ENCODE measurements at places on chromosomes 3 and 15. TPM values are rescaled to one million over a fixed set of nuclear protein-coding genes. Genes with fewer than 3 reads are reported as not detected.
A peak's percentile ranks its signal among the peaks of the same experiment; 100 is the strongest.

GRCh38 chr15:58475573-58476524, 44.1 kb downstream of the LIPC start:
- H3K4me3 ChIP-seq: no peak overlapping the region
- peak; percentile 37 for DNase-seq
- H3K36me3 ChIP-seq: no peaks in the 10 kb centered on the region
- peak overlapping the region; percentile 23 for H3K27ac ChIP-seq
- H3K27me3 ChIP-seq: no peaks in the 10 kb centered on the region
- peaks cover 6% of the 10 kb centered on the region for H3K4me1 ChIP-seq

DNA sequence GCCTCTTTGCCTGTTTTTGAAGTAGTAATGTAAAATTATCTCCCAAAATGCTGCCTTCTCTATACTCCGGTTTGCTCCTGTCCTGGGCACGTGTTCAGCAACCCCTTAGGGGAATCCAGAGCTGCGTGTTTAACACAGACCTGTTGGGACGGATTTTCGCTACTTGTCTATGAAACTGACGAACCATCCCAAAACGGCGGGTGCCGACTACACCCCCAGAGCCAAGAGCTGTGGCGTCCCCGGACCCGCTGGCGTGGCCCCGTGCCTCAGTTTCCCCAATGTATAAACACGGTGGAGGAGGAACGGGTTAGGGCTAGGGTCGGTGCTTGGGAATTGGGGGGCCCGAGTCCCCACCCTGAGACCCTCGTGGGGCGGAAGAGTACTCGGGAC, 473 bp downstream of the FHIT start:
- H3K4me3 ChIP-seq: peak overlapping the region; percentile 61
- peak overlapping the region; percentile 88 for H3K27ac ChIP-seq
- peak; percentile 60 for DNase-seq
- H3K36me3 ChIP-seq: no peaks in the 10 kb centered on the region
- no peaks in the 10 kb centered on the region for H3K27me3 ChIP-seq

DNA sequence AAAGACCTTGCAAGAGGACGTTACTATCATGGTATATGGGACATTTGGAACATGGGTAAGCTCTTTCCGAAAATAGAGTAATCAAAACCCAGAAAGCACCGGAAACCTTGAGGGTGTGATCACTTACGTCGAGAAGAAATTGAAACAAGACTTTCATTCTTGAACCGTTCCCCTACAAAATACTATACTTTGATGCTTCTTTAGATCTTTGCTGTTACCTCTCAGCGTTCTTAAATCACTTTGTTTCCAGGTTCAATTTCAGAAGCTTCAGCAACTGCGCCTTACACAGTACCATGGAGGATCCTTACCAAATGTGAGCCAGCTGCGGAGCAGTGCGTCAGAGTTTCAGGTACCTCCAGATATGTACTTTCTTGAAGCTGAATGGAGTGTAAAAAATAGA, 10.1 kb downstream of the CRTC3 start:
- DNase-seq: no peak
- no peak overlapping the region for H3K4me3 ChIP-seq
- no peaks in the 10 kb centered on the region for H3K27me3 ChIP-seq
- H3K4me1 ChIP-seq: no peaks in the 10 kb centered on the region
- H3K27ac ChIP-seq: no peak overlapping the region
- peaks cover 1% of the 10 kb centered on the region for H3K36me3 ChIP-seq

DNA sequence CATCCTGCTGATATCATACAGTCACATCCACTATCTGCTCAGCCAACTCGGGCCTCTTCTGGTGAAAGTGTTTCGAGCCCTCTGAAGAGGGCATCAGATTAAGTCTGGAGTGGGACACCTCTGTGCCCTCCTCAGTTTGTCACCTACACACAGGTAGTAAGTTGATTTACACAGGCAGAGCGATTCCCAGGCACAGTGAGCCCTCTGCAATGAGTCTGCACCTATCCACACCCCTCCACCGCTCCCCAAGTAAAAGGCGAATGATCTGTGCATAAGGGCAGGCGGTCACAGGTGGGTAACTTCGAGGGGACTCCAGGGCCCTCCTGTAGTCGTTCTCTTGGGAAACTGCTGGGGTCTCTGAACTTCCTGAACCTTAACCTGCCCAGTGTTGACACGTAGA, 152.0 kb downstream of the ATP10A start:
- no peak for DNase-seq
- no peaks in the 10 kb centered on the region for H3K27me3 ChIP-seq
- H3K4me1 ChIP-seq: no peaks in the 10 kb centered on the region
- no peak overlapping the region for H3K4me3 ChIP-seq

DNA sequence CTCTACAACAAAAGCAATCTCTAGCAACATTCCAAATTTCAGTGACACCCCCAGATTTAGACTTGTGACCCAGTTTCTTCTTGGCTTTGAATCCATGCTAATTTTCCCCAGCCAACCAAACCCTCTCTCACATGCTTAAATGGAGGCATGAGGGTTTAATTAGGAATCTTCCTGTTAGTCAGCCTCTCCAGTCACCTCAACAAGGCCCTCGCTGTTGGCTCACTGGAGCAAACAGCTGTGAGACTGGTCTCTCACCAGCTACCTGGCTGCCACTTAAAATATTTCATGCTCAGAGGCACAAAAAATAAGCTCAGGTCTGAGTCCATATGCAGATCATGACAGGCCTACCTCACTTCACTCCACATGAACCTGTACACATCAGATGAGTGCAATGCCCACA, 630.4 kb upstream of the ADAMTS9 start:
- H3K4me1 ChIP-seq: peaks cover 4% of the 10 kb centered on the region
- H3K36me3 ChIP-seq: no peaks in the 10 kb centered on the region
- H3K27me3 ChIP-seq: no peaks in the 10 kb centered on the region
- H3K27ac ChIP-seq: no peak overlapping the region

DNA sequence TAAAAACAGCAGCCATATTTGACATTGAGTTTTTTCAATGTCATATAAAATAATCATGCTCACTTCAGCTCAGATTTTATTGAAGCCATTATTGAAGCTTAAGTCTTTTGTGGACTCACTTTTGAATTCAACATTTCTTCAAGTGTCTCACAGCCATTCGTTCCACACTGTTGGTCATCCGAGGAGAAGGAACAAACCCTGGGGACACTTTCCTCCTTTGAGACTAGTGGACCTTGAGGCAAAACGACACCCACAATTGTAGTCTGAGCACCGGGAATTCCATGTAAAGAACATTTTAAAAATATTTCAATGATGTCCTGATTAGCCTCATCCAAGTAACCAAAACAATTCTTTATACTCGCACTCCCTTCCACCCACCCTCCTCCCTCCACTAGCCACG, 174.7 kb downstream of the CD47 start:
- H3K36me3 ChIP-seq: no peaks in the 10 kb centered on the region
- H3K27me3 ChIP-seq: no peaks in the 10 kb centered on the region
- no peak overlapping the region for H3K4me3 ChIP-seq
- no peaks in the 10 kb centered on the region for H3K4me1 ChIP-seq

GRCh38 chr3:12442654-12443501, 41.4 kb upstream of the TSEN2 start:
- H3K27ac ChIP-seq: no peak overlapping the region
- H3K27me3 ChIP-seq: no peaks in the 10 kb centered on the region
- peak; percentile 44 for DNase-seq

DNA sequence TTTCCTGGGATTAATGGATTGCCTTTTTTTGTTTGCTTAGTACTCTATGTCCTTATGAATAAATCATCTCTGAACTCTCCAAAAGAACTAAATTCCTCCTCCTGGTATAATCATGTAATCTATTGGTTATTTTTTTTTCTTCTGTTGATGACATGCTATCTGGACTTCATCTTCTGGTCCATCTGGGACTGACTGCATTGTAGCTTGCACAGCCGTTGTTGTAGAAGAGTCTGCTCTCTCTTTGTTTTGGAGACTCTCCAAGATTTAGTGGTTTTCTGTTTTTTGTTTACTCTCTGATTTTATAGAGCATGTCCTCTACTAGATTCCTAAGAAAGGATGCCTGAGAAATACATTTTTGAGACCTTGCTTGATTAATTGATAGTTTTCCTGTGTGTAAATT, 19.1 kb downstream of the IREB2 start:
- DNase-seq: no peak
- H3K27me3 ChIP-seq: no peaks in the 10 kb centered on the region
- H3K36me3 ChIP-seq: no peaks in the 10 kb centered on the region
- H3K4me1 ChIP-seq: peaks cover 26% of the 10 kb centered on the region

GRCh38 chr15:52031556-52031955, 12.5 kb downstream of the MAPK6 start:
- H3K4me1 ChIP-seq: peaks cover 2% of the 10 kb centered on the region
- H3K4me3 ChIP-seq: no peak overlapping the region
- no peak for DNase-seq
- peaks cover 2% of the 10 kb centered on the region for H3K36me3 ChIP-seq
- H3K27me3 ChIP-seq: no peaks in the 10 kb centered on the region
- H3K27ac ChIP-seq: no peak overlapping the region

DNA sequence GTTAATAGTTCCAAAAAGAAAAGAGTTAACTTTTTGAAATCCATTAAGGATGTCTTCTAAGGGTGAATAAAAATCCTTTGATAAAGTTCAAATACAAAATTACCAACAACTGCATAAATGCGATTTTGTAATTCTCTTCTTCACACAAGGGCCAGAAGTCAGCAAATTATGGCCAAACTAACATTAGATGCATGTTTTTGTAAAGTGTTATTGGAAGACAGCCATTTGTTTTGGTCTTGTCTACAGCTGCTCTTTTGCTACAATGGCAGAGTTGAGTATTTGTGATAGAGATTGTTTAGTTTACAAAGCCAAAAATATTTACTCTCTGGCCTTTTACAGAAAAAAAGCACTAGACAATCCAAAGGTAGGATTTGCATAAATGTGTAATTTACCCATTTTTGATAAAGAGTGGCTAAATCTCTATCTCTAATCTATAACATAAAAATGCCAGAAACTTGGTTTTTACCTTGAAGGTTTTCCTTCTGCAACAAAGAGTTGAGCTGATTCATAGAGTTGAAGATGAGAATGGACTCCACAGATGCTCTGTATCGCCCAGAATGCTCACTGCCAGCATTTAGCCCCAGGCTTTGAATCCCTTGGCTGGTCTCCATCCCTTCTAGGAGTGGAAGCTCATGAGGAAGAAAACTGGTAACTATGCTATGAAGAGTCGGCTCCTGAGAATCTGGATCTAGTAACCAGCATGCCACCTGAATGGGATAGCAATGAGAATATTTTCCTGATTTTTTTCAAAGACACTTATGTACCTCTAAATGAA, 64.5 kb downstream of the POLQ start:
- no peak overlapping the region for H3K4me3 ChIP-seq
- H3K36me3 ChIP-seq: no peaks in the 10 kb centered on the region
- no peaks in the 10 kb centered on the region for H3K27me3 ChIP-seq

GRCh38 chr15:60392601-60392985, 5.2 kb downstream of the ANXA2 start:
- no peaks in the 10 kb centered on the region for H3K27me3 ChIP-seq
- peak; percentile 79 for DNase-seq
- peaks cover 70% of the 10 kb centered on the region for H3K4me1 ChIP-seq
- H3K27ac ChIP-seq: peak overlapping the region; percentile 88
- no peak overlapping the region for H3K4me3 ChIP-seq
- H3K36me3 ChIP-seq: peaks cover 7% of the 10 kb centered on the region

DNA sequence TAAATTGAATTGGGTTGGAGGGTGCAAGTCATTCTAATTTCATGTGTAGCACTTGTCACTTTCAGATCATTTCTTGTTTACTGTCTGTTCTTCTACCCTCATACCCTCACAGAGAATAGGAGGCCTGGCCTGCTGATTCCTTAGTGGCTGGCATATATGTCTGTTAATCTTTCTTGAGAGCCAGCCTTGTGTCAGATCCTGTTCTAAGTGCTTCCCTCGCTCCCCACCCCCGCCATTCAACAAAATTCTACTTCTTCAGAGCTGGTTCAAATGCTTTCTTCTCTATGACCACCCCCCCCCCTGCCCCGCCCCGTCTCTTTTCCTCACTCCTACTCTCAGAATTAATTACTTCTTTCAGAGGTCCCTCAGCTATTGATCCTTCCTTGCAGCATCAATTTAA, 1.5 kb upstream of the U2SURP start:
- no peak overlapping the region for H3K4me3 ChIP-seq
- no peak overlapping the region for H3K27ac ChIP-seq
- no peaks in the 10 kb centered on the region for H3K4me1 ChIP-seq
- peaks cover under 1% of the 10 kb centered on the region for H3K27me3 ChIP-seq

DNA sequence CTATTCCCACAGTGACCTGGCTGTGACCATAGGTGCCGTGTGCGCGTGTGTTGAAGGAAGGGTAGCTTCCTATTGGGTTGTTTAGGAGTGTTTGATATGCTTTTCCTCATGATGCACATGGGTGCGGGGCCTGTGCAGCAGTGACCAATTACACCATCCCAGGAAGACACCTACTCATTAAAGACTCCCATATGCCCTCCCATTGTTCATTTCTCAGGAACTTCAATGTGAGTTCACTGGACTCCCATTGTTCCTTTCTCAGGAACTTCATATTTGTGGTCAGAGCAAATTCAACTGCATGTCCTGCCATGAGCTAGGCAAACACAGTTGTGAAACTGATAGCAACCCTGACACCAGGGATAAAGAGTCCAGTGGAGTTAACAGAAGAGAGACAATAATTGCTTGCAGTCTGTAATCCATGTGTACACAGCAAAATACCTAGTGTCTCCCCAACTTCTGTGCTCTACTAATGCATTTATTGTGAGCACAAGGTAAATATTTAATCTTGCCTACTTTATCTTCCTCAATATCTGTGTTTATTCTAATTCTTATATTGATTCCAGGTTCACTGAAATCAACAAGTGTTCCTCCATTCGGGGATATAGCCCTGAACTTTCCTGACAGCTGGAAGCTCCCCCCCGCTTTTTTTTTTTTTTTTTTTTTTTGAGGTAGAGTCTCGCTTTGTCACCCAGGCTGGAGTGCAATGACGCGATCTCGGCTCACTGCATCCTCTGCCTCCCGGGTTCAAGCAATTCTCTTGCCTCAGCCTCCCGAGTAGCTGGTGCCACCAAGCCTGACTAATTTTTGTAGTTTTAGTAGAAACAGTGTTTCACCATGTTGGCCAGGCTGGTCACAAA, 57.5 kb upstream of the GCNT3 start:
- H3K27ac ChIP-seq: no peak overlapping the region
- H3K27me3 ChIP-seq: no peaks in the 10 kb centered on the region
- H3K36me3 ChIP-seq: no peaks in the 10 kb centered on the region

DNA sequence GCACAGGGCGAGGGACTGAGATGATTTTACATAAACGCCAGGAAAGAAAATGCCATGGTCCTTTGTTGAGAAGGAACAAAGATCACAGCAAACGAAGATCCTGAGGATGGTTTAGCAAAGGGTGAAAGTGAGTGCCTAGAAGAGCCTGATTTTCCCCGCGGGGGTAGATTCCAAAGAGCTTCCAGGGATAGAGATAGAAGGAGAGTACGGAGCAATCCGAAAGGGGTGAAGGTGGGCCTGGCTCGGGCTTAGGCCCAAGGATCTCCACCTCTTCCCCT, 977 bp downstream of the CDC25A start:
- no peaks in the 10 kb centered on the region for H3K27me3 ChIP-seq
- peak overlapping the region; percentile 76 for H3K4me3 ChIP-seq
- peaks cover 7% of the 10 kb centered on the region for H3K4me1 ChIP-seq
- peaks cover 5% of the 10 kb centered on the region for H3K36me3 ChIP-seq

- DNase-seq: no peak
- no peak overlapping the region for H3K4me3 ChIP-seq
- H3K36me3 ChIP-seq: peaks cover 13% of the 10 kb centered on the region
- no peaks in the 10 kb centered on the region for H3K27me3 ChIP-seq
- no peak overlapping the region for H3K27ac ChIP-seq
Observed at GRCh38 chr3:130963878-130964277, 62.7 kb downstream of the ASTE1 start.

- no peak for DNase-seq
- H3K27ac ChIP-seq: no peak overlapping the region
- H3K4me3 ChIP-seq: no peak overlapping the region
- H3K27me3 ChIP-seq: no peaks in the 10 kb centered on the region
- H3K4me1 ChIP-seq: peaks cover 10% of the 10 kb centered on the region
Observed at GRCh38 chr3:167851171-167851570, 115.7 kb downstream of the SERPINI1 start.

The SLC22A13 gene
- total RNA-seq: not detected

The FBXW12 gene
- not detected for total RNA-seq

The MST1R gene
- 5.6 TPM for total RNA-seq

The CCK gene
- 0.28 TPM for total RNA-seq

The RBP2 gene
- 1.1 TPM for total RNA-seq
